ENCODE measurements at places on chromosomes 5 and 9.

DNA sequence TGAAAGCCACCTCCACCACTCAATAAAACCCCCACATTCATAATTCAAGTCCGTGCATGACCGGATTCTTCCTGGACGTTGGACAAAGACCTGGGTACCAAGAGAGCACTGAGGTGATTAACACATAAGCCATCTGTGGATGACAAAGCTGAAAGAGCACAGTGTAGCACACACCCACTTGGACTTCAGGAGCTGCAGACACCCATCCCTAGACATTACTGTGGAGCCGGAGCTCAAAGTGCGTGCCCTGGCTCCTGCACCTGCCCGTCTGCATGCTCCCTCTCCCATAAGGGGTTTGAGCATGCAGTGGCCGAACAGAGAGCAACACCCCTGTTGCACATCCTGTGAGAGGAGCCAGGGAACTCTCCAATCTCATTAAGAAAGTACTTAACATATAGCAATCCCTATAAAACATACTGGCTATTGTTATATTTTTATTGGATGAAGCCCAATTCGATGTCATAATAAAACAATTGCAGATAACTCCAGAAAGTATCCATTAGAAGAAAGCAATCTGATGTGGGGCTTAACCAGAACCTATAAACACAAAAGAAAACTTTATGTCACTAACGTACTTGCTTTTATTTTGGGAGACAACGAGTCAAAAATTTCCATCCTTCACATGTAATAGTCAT is 1174.2 kb upstream of the C9orf72 start:
- H3K36me3 ChIP-seq: no peaks in the 10 kb centered on the region
- no peak for DNase-seq
- H3K27ac ChIP-seq: no peak overlapping the region
- H3K4me1 ChIP-seq: no peaks in the 10 kb centered on the region
- no peaks in the 10 kb centered on the region for H3K27me3 ChIP-seq
- no peak overlapping the region for H3K4me3 ChIP-seq

- H3K36me3 ChIP-seq: no peaks in the 10 kb centered on the region
- H3K27me3 ChIP-seq: no peaks in the 10 kb centered on the region
- DNase-seq: no peak
- peak overlapping the region; percentile 69 for H3K27ac ChIP-seq
These were observed 648 bp upstream of the NSMF start for GRCh38 chr9:137459601-137460362.

- no peak overlapping the region for H3K27ac ChIP-seq
- H3K4me3 ChIP-seq: no peak overlapping the region
- no peaks in the 10 kb centered on the region for H3K36me3 ChIP-seq
- no peaks in the 10 kb centered on the region for H3K4me1 ChIP-seq
- H3K27me3 ChIP-seq: no peaks in the 10 kb centered on the region
These were observed 106.0 kb downstream of the CWC27 start for GRCh38 chr5:64874753-64875152.

DNA sequence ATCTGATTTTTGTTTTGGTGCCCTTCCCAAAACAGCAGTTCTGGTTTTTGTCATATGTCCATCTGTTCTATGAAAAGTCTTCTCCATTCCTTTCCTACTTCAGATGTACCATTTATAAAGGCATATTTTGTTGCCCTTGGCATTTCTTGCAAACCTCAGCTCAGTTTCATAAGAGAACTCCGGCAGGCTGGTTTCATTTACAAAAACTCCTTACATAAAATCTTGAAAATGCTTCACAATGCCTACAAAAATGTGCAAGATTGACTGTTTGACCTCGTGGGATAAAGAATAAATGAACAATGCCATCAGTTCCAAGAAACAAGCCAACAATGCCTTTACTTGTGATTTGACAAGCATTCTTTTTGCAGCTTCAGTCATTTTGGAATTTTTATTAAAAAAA is 39.1 kb upstream of the CTNNAL1 start:
- no peak overlapping the region for H3K27ac ChIP-seq
- no peaks in the 10 kb centered on the region for H3K27me3 ChIP-seq
- H3K4me1 ChIP-seq: no peaks in the 10 kb centered on the region
- no peak overlapping the region for H3K4me3 ChIP-seq
- no peak for DNase-seq

- H3K4me1 ChIP-seq: no peaks in the 10 kb centered on the region
- peak; percentile 79 for DNase-seq
- no peak overlapping the region for H3K27ac ChIP-seq
- H3K4me3 ChIP-seq: no peak overlapping the region
- H3K27me3 ChIP-seq: no peaks in the 10 kb centered on the region
These were observed 115.7 kb upstream of the MSX2 start for GRCh38 chr5:174608631-174609097.

DNA sequence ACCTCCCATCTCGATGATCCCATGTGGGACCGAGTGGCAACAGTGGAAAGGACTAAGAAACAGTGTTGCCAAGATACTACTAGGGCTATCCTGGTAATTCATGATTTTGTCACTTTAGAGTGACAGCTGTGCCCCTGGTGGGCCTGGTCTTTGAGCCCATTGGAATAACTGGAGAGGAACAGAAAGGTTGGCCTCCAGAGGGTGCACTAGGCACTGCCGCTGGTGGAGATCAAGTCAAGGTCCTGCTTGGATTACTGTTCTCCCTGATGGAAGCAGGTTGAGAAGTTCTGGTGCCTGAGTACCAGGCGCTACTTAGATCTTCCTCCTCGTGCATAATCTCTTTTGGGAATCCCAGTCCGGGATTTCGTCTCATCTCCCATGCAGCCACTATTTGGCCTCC is 129.6 kb downstream of the SEC61B start:
- no peak overlapping the region for H3K27ac ChIP-seq
- H3K4me1 ChIP-seq: no peaks in the 10 kb centered on the region
- H3K36me3 ChIP-seq: no peaks in the 10 kb centered on the region
- H3K4me3 ChIP-seq: no peak overlapping the region
- H3K27me3 ChIP-seq: no peaks in the 10 kb centered on the region

GRCh38 chr9:114791736-114792135 is 14.1 kb downstream of the TNFSF15 start:
- no peaks in the 10 kb centered on the region for H3K4me1 ChIP-seq
- H3K36me3 ChIP-seq: no peaks in the 10 kb centered on the region
- DNase-seq: no peak
- no peaks in the 10 kb centered on the region for H3K27me3 ChIP-seq
- H3K4me3 ChIP-seq: no peak overlapping the region
- no peak overlapping the region for H3K27ac ChIP-seq

DNA sequence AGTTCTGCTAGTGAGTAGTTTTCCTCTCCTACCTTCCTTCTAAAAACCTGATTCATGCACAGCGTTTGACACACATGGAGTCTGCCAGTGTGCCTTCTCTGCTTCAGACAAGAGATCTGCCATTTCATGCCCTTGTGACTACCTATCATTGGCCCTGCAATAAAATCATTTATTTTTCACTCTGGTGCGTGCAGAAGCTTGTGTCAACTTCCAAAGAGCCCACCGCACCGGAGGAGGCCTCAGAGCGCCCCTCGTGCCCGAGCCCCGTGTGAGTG is 13.7 kb downstream of the HNRNPH1 start:
- peaks cover 9% of the 10 kb centered on the region for H3K4me1 ChIP-seq
- no peaks in the 10 kb centered on the region for H3K27me3 ChIP-seq
- H3K36me3 ChIP-seq: peaks cover 16% of the 10 kb centered on the region
- no peak for DNase-seq
- H3K27ac ChIP-seq: no peak overlapping the region

DNA sequence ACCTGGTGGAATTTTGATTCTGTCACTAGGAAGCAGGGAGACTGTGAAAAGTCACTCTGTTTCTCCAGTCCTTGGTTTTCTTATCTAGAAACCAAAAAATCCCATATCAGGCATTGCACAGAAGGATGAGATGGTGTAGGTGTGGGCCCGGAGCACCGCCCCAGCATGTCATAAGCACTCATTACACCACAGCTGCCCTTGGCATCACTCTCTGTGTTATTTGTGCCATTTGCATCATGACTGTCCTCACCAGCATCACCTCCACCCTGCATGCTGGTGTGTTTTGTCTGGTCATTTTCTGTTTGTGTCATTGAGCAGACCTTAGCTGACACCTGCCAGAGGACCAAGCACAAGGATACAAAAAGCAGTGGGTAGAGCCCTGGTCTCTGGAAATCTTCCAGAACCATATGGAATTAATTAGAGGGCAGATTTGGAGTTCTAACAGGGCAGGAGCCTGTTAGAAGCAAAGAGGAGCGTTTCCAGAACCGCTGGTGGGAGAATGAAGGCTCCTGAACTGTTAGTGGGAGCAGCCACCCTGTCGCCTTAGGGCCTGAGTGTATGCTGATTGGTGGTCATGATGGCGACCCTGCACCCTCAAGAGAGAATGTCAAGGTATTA is 99.3 kb downstream of the AMBP start:
- H3K4me3 ChIP-seq: no peak overlapping the region
- H3K36me3 ChIP-seq: peaks cover 4% of the 10 kb centered on the region
- H3K27ac ChIP-seq: no peak overlapping the region
- no peaks in the 10 kb centered on the region for H3K4me1 ChIP-seq
- H3K27me3 ChIP-seq: no peaks in the 10 kb centered on the region

- no peak for DNase-seq
- no peak overlapping the region for H3K27ac ChIP-seq
- H3K36me3 ChIP-seq: no peaks in the 10 kb centered on the region
- no peak overlapping the region for H3K4me3 ChIP-seq
- H3K4me1 ChIP-seq: no peaks in the 10 kb centered on the region
These were observed 9.5 kb upstream of the MACIR start for GRCh38 chr5:103249068-103249467.

DNA sequence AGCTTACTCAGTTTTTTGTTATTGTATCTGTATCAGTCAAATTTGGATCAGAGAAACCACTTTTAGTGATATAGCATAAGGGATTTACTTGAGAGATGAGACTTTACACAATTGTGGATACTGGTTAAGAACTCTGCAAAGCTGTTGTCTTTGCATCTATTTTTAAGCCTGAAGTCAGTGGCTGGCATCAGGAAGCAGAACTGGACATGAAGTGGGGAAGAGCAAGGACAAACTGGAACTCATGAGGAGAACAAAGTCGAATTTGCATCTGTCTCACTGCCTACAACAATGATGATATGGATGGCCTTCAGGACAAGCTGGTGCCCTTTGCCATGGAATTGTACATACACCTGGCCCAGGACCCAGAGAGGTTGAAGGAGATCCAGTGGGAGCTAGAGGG is 15.8 kb upstream of the MYORG start:
- no peak overlapping the region for H3K4me3 ChIP-seq
- no peaks in the 10 kb centered on the region for H3K4me1 ChIP-seq
- no peaks in the 10 kb centered on the region for H3K36me3 ChIP-seq
- no peaks in the 10 kb centered on the region for H3K27me3 ChIP-seq
- no peak for DNase-seq
- H3K27ac ChIP-seq: no peak overlapping the region

GRCh38 chr5:29277642-29278041 is 1915.8 kb upstream of the CDH6 start:
- no peak for DNase-seq
- H3K36me3 ChIP-seq: no peaks in the 10 kb centered on the region
- H3K4me1 ChIP-seq: no peaks in the 10 kb centered on the region
- no peak overlapping the region for H3K4me3 ChIP-seq
- H3K27ac ChIP-seq: no peak overlapping the region
- H3K27me3 ChIP-seq: no peaks in the 10 kb centered on the region

GRCh38 chr5:66642538-66642937 is 46.3 kb downstream of the MAST4 start:
- H3K4me3 ChIP-seq: no peak overlapping the region
- no peak overlapping the region for H3K27ac ChIP-seq
- no peaks in the 10 kb centered on the region for H3K4me1 ChIP-seq
- H3K36me3 ChIP-seq: no peaks in the 10 kb centered on the region
- no peak for DNase-seq

DNA sequence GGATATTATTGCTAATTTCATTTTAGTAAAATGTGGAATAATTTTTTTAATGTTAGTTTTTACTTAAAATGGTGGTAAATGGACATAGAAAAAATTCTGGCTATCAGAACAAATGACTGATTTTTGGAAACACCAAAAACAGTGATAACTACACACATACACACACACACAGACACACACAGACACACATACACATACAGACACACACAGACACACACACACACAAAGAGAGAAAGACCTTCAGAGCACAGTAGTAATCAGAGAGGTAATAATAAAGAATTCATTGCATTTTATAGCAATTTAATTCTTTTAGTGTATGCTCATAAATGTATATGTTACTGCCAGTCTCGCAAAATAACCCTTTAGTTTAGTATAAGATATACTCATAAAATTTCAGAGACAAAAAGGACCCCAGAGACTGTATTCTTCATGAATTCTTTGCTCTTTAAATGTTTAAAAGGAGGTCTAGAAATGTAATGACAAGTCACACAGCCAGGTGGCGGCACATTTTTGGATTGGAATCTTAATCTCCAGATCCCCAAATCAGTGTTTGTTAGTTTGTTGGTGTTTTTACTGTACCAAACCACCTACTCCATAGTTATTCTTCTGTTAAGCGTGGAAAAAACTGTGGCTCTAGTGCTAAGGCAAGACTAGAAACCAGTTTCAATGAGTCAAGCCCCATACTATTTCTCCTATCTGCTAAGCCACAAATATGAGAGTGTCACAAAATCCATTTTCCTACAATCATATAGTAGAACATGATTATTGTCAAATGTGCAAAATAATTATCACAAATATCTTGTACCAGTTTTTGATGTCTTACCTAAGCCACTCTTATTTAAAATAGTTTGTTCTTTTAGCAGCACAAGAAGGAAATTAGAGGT is 109.9 kb downstream of the EDIL3 start:
- H3K4me3 ChIP-seq: no peak overlapping the region
- DNase-seq: no peak
- no peak overlapping the region for H3K27ac ChIP-seq
- no peaks in the 10 kb centered on the region for H3K4me1 ChIP-seq
- no peaks in the 10 kb centered on the region for H3K36me3 ChIP-seq

DNA sequence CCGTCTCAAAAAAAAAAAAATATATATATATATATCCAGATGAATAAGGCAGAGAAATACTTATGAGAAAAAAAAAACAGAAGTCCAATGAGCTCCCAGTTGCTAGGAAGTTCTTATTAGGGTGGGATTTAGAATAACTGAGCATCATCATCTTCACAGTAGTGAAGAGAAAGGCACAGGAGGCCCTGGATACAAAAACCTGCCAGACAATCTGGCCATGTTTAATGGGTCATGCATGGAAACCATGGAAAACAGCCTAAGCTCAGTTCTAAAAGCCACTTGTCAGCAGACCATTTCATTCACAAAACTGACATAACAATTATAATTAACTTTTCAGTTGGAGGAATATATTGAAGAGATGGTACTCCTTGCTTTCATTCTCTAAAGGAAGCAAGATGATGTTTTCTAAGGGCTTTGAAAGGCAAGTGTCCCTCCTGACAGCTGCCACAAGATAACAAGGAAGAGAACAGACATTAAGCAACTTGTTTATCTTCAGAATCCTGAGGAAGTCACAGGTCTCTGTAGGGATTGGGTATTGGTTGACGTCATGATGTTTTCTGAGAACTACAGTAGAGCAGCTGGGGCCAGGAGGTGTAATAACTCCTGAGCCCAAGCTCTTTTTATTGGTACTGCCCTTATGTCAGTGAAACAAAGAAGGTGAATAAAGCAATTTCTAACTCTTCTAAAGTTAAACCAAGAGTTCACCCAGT is 463.1 kb downstream of the DMAC1 start:
- no peaks in the 10 kb centered on the region for H3K27me3 ChIP-seq
- no peaks in the 10 kb centered on the region for H3K4me1 ChIP-seq
- H3K36me3 ChIP-seq: no peaks in the 10 kb centered on the region
